ENCODE measurements at places on chromosomes 16 and 17. TPM values are rescaled to one million over a fixed set of nuclear protein-coding genes. Genes with fewer than 3 reads are reported as not detected.

Gene SUZ12
- total RNA-seq = 56.8 TPM

Gene CFDP1
- 37.2 TPM for total RNA-seq

Gene TMEM235
- not detected for total RNA-seq

Gene TSPOAP1
- 20.0 TPM for total RNA-seq

Gene C17orf107
- total RNA-seq = 1.9 TPM

Gene ZNF385C
- total RNA-seq = 0.36 TPM

- no peak for DNase-seq
These were observed 129.2 kb downstream of the USP31 start for GRCh38 chr16:23020084-23020483.

GRCh38 chr17:7408252-7408727 lies 645 bp downstream of the NLGN2 start:
- DNase-seq = peak; percentile 41

DNA sequence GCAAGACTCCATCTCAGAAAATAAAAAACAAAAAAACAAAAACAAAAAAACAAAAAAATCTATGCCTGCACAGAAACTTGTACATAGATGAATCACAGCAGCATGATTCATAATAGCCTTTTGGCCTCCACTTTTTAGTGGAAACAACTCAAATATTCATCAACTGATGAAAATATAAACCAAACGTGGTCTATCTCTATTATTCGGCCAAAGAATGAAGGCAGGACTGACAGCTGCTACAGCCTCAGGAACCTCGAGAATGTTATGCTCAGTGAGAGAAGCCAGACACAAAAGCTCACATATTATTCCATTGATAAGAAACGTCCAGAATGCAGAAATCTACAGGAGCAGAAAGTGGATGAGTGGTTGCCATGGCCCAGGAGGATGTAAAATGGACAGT lies 19.8 kb downstream of the PPL start:
- no peak for DNase-seq

- DNase-seq = no peak
These were observed 458.7 kb upstream of the EEF2KMT start for GRCh38 chr16:5556158-5556810.

DNA sequence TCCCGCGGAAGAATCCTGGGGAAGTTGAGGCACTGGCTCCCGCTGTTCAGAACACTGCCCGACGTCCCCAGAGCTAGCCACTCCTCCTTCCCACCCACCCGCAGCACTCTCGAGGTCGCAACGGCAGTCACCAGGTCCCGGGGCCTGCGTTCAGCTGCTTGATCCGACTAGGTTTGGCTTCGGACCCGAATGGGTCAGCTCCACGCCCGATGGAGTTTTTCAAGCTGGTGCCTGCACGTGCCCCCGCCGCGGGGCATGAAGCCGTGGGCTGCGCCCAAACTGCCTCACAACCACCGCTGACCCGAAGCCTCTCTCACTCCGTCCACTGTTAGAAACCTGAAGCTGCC lies 12.4 kb upstream of the ODF4 start:
- no peak for DNase-seq

GRCh38 chr17:68456339-68457167 lies 743 bp downstream of the WIPI1 start:
- DNase-seq = no peak
